ENCODE measurements at places on chromosomes 3 and 15. TPM values are rescaled to one million over a fixed set of nuclear protein-coding genes. Genes with fewer than 3 reads are reported as not detected.

- H3K4me1 ChIP-seq: no peaks in the 10 kb centered on the region
- H3K27ac ChIP-seq: no peak overlapping the region
- no peaks in the 10 kb centered on the region for H3K36me3 ChIP-seq
- H3K27me3 ChIP-seq: no peaks in the 10 kb centered on the region
- H3K4me3 ChIP-seq: no peak overlapping the region
Measured at GRCh38 chr15:33112541-33113105, 81.9 kb downstream of the FMN1 start.

- H3K27ac ChIP-seq: no peak overlapping the region
- H3K36me3 ChIP-seq: peaks cover 6% of the 10 kb centered on the region
- no peak overlapping the region for H3K4me3 ChIP-seq
- DNase-seq: no peak
- peaks cover 22% of the 10 kb centered on the region for H3K4me1 ChIP-seq
- H3K27me3 ChIP-seq: no peaks in the 10 kb centered on the region
Measured at GRCh38 chr3:130709671-130710070, 37.0 kb downstream of the PIK3R4 start.

GRCh38 chr3:132346841-132347736 is 29.9 kb downstream of the ACP3 start:
- no peaks in the 10 kb centered on the region for H3K36me3 ChIP-seq
- H3K4me3 ChIP-seq: no peak overlapping the region
- peaks cover 6% of the 10 kb centered on the region for H3K4me1 ChIP-seq
- no peaks in the 10 kb centered on the region for H3K27me3 ChIP-seq

DNA sequence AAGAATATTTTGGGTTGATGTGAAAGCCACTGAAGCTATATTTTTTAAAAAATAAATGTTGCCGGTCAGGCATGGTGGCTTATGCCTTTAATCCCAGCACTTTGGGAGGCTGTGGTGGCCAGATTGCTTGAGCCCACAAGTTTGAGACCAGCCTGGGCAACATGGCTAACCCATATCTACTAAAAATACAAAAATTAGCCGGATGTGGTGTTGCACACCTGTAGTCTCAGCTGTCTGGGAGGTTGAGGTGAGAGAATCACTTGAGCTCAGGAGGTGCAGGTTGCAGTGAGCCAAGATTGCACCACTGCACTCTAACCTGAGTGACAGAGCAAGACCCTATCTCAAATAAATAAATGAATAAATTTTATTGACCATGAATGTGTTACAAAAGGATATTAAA is 39.6 kb downstream of the GOLM2 start:
- DNase-seq: no peak
- H3K27ac ChIP-seq: no peak overlapping the region
- H3K27me3 ChIP-seq: no peaks in the 10 kb centered on the region
- no peaks in the 10 kb centered on the region for H3K4me1 ChIP-seq

GRCh38 chr3:25294169-25294805 is 133.8 kb upstream of the RARB start:
- no peaks in the 10 kb centered on the region for H3K27me3 ChIP-seq
- H3K4me3 ChIP-seq: no peak overlapping the region
- H3K36me3 ChIP-seq: no peaks in the 10 kb centered on the region
- H3K27ac ChIP-seq: no peak overlapping the region

DNA sequence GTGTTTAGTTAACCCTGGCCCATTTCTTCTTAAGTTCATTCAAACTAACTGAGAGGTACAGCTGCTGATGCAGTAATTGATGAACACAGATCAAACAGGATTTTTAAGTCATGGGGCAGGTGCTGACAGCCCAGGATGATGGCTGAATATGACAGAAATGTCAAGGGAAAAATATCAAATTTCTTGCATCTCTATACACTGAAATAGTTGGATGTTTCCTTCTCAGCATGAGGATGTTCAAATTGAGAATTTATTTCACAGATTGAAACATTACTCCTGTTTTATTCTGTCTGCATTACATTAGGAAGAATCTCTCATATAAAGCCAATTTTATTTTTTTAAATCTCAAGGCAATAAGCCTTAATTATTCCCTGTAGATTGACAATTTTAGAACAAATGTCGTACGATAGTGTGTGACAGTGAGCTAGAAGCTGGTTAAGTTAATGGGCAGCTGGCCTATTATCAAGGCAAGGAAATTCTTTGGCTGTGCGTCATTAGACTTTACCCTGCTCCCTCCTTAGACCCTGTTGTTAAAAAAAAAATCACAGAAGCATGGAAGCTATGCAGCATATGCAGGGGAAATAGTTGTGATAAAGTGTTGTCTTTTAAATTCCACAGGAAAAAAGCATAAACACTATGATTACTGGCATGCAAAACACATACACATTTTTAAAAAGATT is 183.8 kb upstream of the KCNMB2 start:
- no peak overlapping the region for H3K4me3 ChIP-seq
- no peaks in the 10 kb centered on the region for H3K36me3 ChIP-seq
- no peaks in the 10 kb centered on the region for H3K27me3 ChIP-seq
- no peak for DNase-seq
- H3K4me1 ChIP-seq: no peaks in the 10 kb centered on the region

- peak overlapping the region; percentile 93 for H3K27ac ChIP-seq
- no peaks in the 10 kb centered on the region for H3K27me3 ChIP-seq
- DNase-seq: peak; percentile 23
Measured at GRCh38 chr3:53890726-53891475, 758 bp downstream of the SELENOK start.

The NUP210 gene
- 14.5 TPM for total RNA-seq

The CEMIP gene
- total RNA-seq: 1.7 TPM

The LRRC34 gene
- total RNA-seq: 2.9 TPM

The NR1I2 gene
- not detected for total RNA-seq

The CILP gene
- total RNA-seq: 3.1 TPM
